Activated T-cell treated with anti-CD3 and anti-CD28 coated beads, Interleukin-2, amount 50 U/mL, for 72 hours (primary cell): ENCODE measurements at places on chromosomes 7 and 10. TPM values are rescaled to one million over a fixed set of nuclear protein-coding genes. Genes with fewer than 3 reads are reported as not detected.

Gene CH25H
- total RNA-seq = not detected

- no peak overlapping the region for H3K4me3 ChIP-seq
- H3K4me1 ChIP-seq = peaks cover 12% of the 10 kb centered on the region
- no peak overlapping the region for H3K27ac ChIP-seq
- no peaks in the 10 kb centered on the region for H3K36me3 ChIP-seq
- DNase-seq = no peak
Measured at GRCh38 chr7:87075671-87076404, 16.4 kb upstream of the ELAPOR2 start.

DNA sequence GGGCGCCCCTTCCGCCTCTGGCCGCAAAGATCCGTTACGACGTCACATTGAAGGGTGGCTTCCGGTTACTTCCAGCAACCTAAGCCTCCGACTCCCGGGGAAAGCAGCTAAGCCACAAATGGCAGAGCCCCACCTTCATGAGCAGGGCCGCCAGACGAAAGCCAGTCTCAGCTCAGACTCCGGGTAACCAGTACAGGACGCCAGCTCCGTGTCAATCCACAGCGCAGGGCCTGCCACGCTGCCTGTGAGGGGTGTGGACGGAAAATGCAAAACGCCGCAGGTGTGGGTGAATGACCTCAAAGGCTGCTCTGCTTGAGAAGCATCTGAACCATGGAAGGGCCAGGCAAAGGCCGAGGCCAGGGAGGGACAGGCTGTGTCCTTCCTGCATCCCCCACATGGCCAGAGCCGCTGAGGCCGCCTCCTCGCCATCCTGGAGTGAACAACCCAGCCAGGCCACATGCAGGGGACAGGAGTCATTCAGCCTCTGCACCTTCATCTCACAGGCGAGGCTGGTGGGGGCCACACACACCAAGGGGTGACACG is 53.5 kb upstream of the PPP2R2D start:
- no peak overlapping the region for H3K27ac ChIP-seq
- H3K4me1 ChIP-seq = no peaks in the 10 kb centered on the region
- no peak for DNase-seq
- H3K27me3 ChIP-seq = no peaks in the 10 kb centered on the region
- H3K4me3 ChIP-seq = no peak overlapping the region
- H3K36me3 ChIP-seq = peaks cover 3% of the 10 kb centered on the region

DNA sequence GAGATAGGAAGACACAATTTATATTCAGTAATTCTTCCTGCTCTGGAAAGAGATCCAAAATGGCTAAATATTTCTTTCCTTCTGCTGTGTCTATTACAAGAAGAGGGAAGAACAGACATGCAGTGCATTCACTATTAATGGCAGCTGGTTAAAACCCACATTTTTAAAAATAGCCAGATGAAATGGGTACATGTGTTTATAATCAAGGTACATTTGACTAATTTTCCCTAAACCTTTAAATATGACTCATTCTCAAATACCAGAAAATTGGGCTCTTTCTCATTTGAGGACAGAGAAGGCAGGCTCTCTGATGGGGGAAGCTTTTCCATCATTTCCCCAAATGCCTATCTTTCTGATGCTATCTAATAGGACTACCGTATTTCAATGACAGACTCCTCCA is 215.7 kb upstream of the HABP2 start:
- H3K4me1 ChIP-seq = no peaks in the 10 kb centered on the region
- peaks cover 27% of the 10 kb centered on the region for H3K27me3 ChIP-seq
- H3K4me3 ChIP-seq = no peak overlapping the region
- H3K36me3 ChIP-seq = no peaks in the 10 kb centered on the region
- no peak for DNase-seq

DNA sequence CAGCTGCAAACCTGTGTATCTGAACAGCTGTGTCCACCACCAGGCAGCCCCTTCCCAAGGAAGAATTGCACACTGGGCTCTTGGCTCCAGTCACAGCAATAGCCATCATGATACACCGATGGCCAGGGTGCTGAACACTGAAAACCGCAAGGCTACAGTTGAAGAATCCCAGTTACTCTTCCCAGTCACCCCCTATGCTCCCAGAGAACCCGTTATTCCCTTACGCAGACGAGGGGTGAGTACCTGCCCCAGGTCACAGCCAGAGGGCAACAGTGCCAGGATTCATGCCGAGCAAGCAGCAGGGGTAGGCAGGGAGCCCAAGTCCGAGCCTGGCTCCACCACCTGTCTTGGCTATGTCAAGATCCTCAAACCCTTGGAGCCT is 57.8 kb downstream of the RASGEF1A start:
- no peaks in the 10 kb centered on the region for H3K36me3 ChIP-seq
- H3K27me3 ChIP-seq = no peaks in the 10 kb centered on the region
- H3K4me1 ChIP-seq = peaks cover 6% of the 10 kb centered on the region
- H3K4me3 ChIP-seq = no peak overlapping the region
- DNase-seq = no peak
- no peak overlapping the region for H3K27ac ChIP-seq

- DNase-seq = no peak
- no peaks in the 10 kb centered on the region for H3K4me1 ChIP-seq
- H3K36me3 ChIP-seq = no peaks in the 10 kb centered on the region
- H3K27me3 ChIP-seq = peaks cover 6% of the 10 kb centered on the region
- H3K27ac ChIP-seq = no peak overlapping the region
Measured at GRCh38 chr7:121039510-121039822, 51.0 kb downstream of the CPED1 start.

GRCh38 chr7:96837593-96837992 is 127.9 kb upstream of the SEM1 start:
- peaks cover 80% of the 10 kb centered on the region for H3K27me3 ChIP-seq
- H3K27ac ChIP-seq = peak overlapping the region; percentile 27
- peaks cover 32% of the 10 kb centered on the region for H3K4me1 ChIP-seq
- DNase-seq = peak; percentile 41
- peak overlapping the region; percentile 79 for H3K4me3 ChIP-seq
- H3K36me3 ChIP-seq = no peaks in the 10 kb centered on the region

DNA sequence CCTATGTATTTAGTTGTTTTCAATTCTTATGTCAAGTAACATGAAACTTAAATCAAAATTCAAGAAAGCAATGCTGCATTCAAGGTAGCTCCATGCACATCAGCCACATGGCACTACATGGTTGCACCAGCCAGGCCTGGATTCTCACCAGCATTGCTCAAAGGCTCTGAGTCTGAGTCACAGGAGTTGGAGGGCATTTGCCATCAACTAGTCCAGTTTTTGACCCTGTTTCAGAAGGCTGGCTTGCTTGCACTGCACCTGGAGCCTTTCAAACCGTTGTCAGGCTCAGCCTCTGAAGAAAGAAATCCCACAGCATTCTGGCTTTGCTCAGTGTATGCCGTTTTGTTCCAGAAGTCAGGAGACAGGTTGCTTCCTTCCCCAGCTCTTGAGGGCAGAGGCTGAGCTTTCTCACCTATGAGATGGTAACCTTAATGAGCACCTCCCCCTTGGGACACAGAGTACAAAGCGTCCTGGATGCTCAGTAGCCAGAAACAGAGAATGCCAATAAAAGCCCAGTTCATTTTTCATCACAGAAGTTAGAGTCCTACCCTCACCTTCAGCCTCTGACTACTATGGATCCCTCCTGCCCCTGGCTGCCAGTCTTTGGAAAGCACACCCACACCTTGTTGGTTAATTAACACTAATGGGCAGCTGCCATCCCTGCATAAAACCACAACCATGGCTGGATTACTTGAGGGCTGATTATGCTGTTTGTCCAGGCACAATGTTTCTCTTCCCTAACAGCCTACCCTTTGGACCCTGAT is 288.4 kb upstream of the LRRTM3 start:
- DNase-seq = no peak
- H3K4me1 ChIP-seq = no peaks in the 10 kb centered on the region
- no peaks in the 10 kb centered on the region for H3K27me3 ChIP-seq
- H3K27ac ChIP-seq = no peak overlapping the region
- no peaks in the 10 kb centered on the region for H3K36me3 ChIP-seq
- no peak overlapping the region for H3K4me3 ChIP-seq

- H3K27me3 ChIP-seq = no peaks in the 10 kb centered on the region
- no peak overlapping the region for H3K27ac ChIP-seq
- peaks cover 8% of the 10 kb centered on the region for H3K36me3 ChIP-seq
- no peak overlapping the region for H3K4me3 ChIP-seq
- no peak for DNase-seq
- H3K4me1 ChIP-seq = peaks cover 6% of the 10 kb centered on the region
Measured at GRCh38 chr7:77745746-77746145, 49.5 kb downstream of the RSBN1L start.

DNA sequence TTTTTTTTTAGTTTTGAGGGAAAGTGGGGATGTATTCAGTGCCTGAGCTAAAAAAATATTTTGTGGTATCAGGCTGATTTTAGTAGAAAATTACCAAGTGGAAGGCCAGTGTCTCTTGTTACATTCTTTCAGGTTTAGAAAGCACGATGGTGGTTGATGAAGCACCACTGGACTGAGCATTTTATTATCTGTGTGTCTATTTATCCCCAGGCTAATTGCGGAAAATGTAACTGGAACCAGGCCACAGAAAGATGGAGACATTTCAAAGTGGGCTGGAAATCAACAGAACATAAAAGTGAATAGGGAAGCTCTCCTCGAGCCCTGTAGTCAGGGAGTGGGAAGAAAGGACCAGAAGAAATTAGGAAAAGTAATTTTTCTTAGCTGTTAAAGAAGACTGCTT is 261.0 kb downstream of the STK31 start:
- H3K27me3 ChIP-seq = no peaks in the 10 kb centered on the region
- no peak overlapping the region for H3K4me3 ChIP-seq
- DNase-seq = no peak
- no peak overlapping the region for H3K27ac ChIP-seq
- no peaks in the 10 kb centered on the region for H3K36me3 ChIP-seq

GRCh38 chr7:142328551-142328950 is 70.7 kb upstream of the PRSS58 start:
- H3K4me3 ChIP-seq = no peak overlapping the region
- DNase-seq = no peak
- peaks cover 7% of the 10 kb centered on the region for H3K4me1 ChIP-seq
- peaks cover 27% of the 10 kb centered on the region for H3K27me3 ChIP-seq
- no peaks in the 10 kb centered on the region for H3K36me3 ChIP-seq

DNA sequence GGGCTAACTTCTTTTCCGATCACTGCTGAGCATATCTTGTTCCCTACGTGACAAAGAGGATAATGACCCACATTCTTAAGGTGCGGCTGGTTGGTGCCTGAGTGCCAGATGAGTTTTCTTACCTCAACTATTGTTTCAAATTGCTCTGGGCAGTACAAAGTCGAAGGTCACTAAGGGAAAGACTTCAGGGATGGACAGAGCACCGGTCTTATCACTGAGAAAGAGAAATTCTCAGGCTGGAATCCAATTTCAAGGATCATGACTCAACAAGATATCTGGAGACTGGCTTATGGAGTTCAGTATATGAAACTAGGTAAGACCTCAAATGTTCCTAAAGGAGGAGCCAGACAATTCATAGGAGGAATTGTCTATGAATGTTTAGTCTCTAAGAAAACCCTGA is 780.3 kb downstream of the SUGCT start:
- H3K27me3 ChIP-seq = no peaks in the 10 kb centered on the region
- H3K4me3 ChIP-seq = no peak overlapping the region
- H3K27ac ChIP-seq = no peak overlapping the region

- H3K27me3 ChIP-seq = peaks cover 5% of the 10 kb centered on the region
- H3K4me1 ChIP-seq = no peaks in the 10 kb centered on the region
- H3K4me3 ChIP-seq = no peak overlapping the region
- no peak overlapping the region for H3K27ac ChIP-seq
- DNase-seq = no peak
Measured at GRCh38 chr10:81843042-81843441, 32.0 kb upstream of the NRG3 start.

DNA sequence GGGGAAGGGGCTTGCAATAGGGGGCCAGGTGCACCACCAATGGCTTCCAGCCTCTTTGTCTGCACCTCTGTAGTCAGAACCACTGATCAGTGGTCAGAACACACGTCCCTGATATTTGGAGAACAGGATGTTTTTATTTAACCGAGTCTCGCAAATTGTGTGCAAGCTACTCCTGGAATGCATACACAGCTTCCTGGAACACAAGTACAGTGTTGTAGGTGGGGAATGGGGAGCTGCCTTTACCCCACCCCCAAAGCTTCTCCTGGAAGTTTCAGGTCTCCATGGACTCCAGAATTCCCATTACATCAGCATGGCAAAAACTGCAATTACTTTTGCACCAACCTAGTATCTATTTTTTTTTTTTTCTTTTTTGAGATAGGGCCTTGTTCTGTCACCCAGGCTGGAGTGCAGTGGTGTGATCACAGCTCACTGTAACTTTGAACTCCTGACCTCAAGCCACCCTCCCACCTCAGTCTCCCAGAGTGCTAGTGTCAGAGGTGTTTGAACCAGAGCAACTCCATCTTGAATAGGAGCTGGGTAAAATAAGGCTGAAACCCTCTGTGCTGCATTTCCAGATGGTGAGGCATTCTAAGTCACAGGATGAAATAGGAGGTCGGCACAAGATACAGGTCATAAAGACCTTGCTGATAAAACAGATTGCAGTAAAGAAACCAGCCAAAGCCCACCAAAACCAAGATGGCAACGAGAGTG is 374.0 kb downstream of the CALN1 start:
- H3K4me1 ChIP-seq = no peaks in the 10 kb centered on the region
- no peaks in the 10 kb centered on the region for H3K36me3 ChIP-seq
- no peak overlapping the region for H3K4me3 ChIP-seq
- H3K27me3 ChIP-seq = no peaks in the 10 kb centered on the region

Gene SRGN
- 439 TPM for total RNA-seq

DNA sequence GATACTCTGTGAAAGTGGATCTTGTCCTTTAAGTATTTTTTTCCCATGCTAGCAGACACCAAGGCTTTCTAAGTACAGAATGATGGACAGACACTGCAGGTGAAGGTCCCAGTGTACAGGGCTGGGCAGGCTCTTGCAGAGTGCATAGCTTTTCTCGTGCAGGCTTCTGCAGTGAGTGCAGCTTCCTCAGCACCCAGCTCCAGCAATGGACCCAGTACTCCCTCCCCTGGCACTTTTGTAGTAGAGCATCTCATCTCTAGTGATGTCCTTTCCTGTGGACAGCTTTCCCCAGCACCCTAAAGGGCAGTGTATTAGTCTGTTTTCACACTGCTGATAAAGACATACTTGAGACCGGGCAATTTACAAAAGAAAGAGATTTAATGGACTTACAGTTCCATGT is 104.3 kb downstream of the CUL2 start:
- no peaks in the 10 kb centered on the region for H3K4me1 ChIP-seq
- H3K27ac ChIP-seq = no peak overlapping the region
- no peaks in the 10 kb centered on the region for H3K27me3 ChIP-seq

- H3K27me3 ChIP-seq = peaks cover 58% of the 10 kb centered on the region
- H3K36me3 ChIP-seq = no peaks in the 10 kb centered on the region
- no peak overlapping the region for H3K27ac ChIP-seq
- peaks cover 26% of the 10 kb centered on the region for H3K4me1 ChIP-seq
Measured at GRCh38 chr10:23695825-23696420, 257.0 kb downstream of the OTUD1 start.

GRCh38 chr7:121313220-121313792 is 15.5 kb upstream of the WNT16 start:
- no peaks in the 10 kb centered on the region for H3K4me1 ChIP-seq
- DNase-seq = no peak
- peaks cover 25% of the 10 kb centered on the region for H3K27me3 ChIP-seq
- H3K4me3 ChIP-seq = no peak overlapping the region
- H3K27ac ChIP-seq = no peak overlapping the region
- H3K36me3 ChIP-seq = peaks cover 3% of the 10 kb centered on the region

Gene CALML5
- total RNA-seq = not detected

Gene NANOS1
- 0.31 TPM for total RNA-seq
